Stimulated activated CD4-positive, alpha-beta T cell treated with anti-CD3 and anti-CD28 coated beads, Interleukin-12 subunit alpha, Interleukin-12 subunit beta, amount 100 ng/mL, for 48 hours (primary cell): ENCODE measurements at places on chromosomes 5 and 9.

DNA sequence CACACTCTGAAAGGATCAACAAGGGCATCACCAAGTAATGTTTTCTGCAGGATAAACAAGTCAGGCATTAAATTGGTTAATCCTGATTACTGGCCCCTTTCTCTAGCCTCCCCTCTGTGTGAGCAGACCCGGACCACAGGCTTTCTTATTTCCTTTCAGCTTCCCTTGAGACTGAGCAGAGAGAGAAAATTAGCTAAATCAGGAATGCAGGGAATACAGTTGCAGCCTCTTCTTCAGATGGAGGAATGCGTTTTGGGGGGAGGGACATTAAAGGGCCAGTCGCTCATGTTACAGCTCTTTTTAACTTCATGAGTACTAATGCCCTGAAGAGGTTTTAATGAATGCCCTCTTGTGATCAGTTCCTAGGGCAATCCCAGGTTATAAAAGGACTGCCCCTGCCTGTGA lies 19.8 kb downstream of the PCDHAC2 start:
- DNase-seq: no peak

DNA sequence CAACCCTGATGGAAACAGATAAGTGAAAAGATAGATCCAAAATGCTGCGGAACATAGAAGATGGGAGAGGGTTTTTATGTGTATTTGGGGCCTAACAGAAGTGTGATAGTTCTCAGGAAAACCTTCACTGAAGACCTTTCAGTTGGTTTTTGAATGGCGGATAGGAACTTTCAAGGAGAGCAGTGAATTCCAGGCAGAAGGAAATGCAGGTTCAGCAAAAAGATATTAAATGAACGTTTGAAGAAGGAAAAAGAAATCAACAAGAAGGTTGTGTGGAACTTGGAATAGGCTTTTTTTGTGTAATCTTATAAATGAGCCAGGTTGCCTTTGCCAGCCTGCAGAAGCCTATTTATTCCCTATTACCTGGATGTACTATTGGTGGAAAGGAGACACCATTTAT lies 2.1 kb downstream of the PPIP5K2 start:
- no peak for DNase-seq

- no peak for DNase-seq
These were observed 217.2 kb downstream of the MEF2C start for GRCh38 chr5:88665750-88666215.

- no peak for DNase-seq
These were observed 78.3 kb upstream of the TRIO start for GRCh38 chr5:14064841-14065240.

DNA sequence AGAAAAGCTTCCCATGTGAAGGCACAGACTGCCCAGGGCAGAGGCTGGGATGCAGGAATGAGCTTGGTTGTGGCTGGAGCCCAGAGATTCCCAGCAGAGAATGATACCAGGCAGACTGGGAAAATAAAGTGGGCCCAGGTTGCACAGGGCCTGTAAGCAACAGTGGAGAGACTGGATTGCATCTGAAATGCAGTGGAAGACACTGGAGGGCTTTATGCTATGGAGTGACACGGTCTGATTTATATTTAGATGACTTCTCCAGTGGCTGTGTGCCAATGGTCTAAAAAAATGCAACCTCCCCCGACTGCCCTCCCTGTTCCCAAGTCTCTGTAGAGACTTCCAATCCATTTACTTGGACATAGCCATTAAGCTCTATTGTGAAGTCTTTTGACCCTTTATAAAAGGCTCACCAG lies 951.1 kb upstream of the DMAC1 start:
- no peak for DNase-seq

GRCh38 chr9:93129286-93129685 lies 4.8 kb downstream of the NINJ1 start:
- DNase-seq: no peak

DNA sequence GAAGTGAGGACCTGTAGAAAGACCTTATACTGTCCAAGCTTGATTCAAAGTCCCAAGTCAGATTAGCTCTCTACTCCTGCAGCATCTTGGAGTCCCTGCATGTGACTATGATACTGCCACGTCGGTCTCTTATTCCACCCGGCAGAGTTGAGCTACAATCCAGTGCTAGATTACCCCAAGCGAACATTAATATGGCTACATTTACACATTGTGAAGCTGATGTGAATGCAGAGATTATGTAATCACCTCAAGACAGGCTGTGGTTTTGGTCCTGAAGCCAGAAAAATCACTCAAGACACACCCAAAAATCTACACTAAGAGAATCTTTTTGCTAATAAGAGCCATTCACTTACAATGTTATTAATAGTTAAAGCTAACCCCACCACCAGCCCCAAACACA lies 116.7 kb downstream of the GNA14 start:
- no peak for DNase-seq

DNA sequence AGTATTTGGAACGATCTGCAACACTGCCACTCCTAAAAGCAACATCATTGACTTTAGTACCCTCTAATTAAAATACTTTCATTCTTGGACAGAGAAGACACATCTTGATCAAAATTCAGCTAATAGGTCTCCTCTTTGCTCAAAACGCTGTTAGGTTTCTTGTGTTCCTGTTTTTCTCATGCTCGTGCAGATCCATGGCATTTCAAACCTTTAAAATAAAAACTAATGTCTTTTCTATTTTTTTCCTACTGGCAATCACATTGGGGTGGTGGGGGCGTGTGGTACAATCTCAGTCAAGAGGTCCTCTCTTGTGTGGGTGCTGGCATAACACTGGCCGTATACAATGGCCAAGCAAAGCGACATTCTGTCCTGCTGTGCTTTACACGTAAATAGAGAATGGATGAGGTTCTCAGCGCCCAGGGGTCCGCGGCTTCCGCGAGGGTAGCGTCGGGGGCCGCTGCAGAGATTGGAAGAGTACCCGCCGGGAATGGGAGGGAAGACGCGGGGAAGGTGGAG lies 315 bp upstream of the GPR150 start:
- DNase-seq: no peak

DNA sequence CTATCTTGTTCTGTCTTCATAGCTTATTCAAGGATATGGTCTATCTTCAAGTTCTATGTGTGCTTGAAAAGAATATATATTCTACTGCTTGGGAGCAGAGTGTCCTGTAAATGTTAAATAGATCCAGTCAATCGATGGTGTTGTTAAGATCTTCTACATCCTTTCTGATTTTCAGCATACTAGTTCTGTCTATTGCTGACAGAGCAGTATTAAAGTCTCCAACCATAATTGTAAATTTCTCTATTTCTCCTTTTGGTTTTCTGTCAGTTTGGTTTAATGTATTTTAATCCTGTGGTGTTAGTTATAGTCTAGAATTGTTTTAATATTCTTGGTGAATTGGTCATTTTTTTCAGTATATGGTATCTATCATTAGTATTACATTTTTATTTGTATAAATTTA lies 124.0 kb upstream of the COX7C start:
- no peak for DNase-seq

DNA sequence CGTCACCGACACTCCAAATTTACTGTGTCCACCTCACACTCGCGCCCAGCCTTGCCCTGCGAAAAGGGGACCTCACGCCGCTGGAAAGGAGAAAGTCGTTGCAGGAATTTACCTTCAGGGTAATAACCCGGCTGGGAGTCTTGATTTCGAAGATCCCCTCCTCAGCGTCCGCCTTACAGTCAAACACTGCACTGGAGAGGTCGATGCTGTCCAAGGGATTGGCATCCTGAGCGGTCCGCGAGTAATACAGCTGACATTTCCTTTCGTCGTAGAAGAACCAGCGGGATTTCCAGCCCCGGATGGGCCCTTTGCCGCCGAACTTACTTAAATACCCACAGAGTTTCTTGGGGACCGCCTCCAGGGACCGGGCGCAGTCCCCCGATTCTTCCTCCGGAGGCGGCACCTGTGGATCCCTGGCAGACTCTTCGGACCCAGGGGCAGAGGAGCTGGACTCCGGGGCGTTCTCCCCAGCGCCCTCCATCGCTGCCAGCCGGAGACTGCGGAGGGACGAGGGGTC lies 330 bp downstream of the TBC1D2 start:
- peak; percentile 16 for DNase-seq

GRCh38 chr5:108946008-108946407 lies 198.3 kb downstream of the FER start:
- no peak for DNase-seq

GRCh38 chr5:114223866-114224265 lies 138.0 kb upstream of the KCNN2 start:
- no peak for DNase-seq

DNA sequence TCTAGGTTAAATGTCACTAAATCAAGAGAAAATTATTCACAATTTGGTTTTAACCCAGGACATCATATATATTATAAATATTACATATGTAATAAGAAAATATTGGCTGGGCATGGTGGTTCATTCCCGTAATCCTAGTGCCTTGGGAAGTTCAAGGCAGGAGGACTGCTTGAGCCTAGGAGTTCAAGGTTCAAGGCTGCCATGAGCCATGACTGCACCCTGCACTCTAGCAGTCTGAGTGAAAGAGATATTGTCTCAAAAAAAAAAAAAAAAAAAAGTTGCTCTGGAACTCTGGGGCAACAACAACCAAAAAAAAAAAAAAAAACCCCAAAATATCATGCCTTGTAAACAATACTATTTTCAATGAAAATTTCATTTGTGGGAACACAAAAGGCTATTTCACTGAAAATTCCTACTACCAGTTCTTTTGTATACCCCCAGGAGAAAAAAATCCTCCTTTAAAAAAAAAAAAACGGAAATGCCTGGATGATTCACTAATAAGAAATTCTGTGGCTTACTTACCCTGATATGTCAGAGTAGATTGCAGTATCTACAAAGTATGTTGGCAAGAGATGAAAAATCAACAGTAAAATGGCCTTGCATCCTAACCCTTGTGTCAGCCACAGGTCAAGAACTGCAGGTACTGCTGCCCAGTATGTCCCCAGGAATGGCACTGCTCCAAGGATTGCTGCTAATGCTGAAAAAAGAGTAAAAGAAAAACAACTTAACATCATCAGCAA lies 22.6 kb upstream of the CTNNAL1 start:
- no peak for DNase-seq

DNA sequence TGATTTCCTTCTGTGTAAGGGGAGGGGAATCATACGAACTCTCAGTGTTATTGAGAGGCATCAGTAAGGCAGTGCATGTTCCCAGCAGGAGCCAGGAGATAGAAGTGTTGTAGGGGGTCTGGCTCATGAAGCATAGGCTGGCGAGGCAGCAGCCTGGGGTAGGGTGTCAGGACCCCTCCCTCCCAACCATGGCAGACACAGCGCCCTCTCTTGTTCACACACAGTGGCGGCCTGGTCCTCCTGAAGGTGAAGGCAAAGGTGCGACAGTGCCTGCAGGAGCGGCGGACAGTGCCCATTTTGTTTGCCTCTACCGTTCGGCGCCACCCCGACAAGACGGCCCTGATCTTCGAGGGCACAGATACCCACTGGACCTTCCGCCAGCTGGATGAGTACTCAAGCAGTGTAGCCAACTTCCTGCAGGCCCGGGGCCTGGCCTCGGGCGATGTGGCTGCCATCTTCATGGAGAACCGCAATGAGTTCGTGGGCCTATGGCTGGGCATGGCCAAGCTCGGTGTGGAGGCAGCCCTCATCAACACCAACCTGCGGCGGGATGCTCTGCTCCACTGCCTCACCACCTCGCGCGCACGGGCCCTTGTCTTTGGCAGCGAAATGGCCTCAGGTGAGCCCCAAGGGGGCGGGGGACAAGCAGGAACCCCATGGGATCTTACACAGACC lies 4.7 kb downstream of the SLC27A4 start:
- DNase-seq: no peak

DNA sequence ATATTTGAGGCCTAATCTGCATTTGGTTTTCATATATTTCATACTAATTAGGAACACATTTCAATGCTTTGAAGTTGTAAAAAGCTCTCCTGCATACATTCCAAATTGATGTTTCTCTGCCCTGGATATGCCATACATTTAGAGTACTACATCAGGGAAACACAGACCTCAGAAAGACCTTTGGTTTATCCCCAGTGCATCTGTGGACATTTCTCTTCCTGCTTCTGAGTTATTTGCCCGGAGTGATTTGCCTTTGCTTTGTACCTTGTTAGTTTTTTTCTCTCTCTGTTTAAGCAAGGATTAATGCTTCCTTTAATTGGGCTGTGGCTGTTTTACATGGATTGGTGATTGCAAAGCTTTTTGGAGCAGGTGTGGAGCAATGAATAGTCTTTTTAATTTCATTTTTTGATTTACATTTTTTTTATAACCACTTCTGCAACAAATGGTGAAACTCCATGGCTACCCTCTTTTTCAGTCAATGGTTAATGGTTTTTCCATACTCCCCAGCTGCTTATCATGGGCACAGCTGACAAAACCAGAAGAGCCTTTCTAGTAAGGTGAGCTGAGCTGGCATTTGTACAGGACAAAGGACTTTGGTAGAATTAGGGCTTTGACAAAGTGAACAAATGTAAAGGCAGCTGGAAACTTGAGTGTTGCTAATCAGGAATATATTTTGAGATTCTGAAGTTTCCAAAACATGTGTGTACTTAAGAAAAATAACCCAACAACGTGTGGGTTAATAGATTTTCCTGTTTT lies 54.2 kb downstream of the ZSWIM6 start:
- DNase-seq: no peak

DNA sequence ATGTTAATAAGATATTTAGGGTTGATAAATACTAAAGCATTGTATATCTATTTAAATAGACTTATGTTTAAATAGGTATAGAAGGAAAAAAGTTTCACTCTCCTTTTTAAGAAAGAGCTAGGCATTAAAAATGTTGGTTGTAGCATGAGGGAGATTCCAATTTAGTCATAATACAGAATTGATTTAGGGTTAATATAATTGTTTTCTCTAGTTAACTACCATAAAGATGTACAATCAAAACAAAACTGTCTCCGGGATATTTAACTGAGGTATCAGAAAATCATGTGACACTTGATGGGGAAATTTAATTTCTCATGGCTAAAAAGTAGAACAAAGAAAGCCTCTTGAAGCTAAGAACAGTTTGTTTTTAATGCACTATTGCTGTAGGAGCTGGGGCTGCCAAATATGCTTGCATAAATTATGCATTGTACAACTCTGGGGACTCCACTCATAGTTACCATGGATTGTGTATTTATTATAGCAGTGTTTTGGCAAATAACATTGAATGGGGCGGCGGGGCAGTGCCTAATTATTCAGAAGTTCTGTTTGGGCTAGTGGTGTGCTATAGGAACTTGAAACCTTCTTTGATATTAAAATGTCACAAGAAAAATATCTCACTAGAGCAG lies 44.2 kb downstream of the SMC2 start:
- DNase-seq: no peak

DNA sequence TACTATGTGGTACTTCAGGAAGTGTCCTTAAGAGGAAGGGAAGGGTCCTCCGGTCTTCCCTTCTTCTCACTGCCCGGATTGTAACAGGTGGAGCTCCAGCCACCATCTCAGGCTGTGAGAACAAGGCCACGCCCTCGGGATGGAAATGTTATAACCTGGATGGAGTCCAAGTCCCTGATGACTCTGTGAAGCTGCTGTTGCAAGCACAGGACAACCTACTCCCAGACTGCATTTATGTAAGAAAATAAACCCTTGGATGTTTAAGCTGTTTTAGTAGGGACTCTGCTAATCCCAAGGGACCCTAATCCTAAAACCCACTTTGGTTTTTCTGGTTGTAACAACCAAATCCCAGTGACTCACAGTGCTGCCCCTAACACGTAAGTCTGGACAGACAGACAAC lies 221.6 kb downstream of the ACTL7B start:
- DNase-seq: no peak

DNA sequence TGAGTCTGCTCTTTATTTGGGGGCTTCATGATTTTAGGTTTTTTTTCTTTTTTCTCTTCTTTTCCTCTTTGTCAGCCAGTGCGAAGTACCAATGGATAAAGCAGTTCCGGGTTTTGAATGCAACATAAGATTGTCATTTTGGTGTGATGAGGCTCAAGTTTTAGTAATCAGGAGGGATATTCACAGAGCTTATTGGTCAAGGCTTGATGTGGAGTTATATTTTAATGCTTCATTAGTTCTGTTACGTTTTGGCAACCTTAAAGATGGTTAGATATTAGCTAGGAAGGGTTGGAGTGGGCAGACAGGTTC lies 1.4 kb downstream of the PIK3R1 start:
- DNase-seq: no peak
